ENCODE measurements at places on chromosomes 5 and 9.

- DNase-seq: no peak
Measured at GRCh38 chr9:77183581-77183980, 6.2 kb downstream of the VPS13A start.

- no peak for DNase-seq
Measured at GRCh38 chr5:135015942-135016341, 18.1 kb downstream of the PITX1 start.

DNA sequence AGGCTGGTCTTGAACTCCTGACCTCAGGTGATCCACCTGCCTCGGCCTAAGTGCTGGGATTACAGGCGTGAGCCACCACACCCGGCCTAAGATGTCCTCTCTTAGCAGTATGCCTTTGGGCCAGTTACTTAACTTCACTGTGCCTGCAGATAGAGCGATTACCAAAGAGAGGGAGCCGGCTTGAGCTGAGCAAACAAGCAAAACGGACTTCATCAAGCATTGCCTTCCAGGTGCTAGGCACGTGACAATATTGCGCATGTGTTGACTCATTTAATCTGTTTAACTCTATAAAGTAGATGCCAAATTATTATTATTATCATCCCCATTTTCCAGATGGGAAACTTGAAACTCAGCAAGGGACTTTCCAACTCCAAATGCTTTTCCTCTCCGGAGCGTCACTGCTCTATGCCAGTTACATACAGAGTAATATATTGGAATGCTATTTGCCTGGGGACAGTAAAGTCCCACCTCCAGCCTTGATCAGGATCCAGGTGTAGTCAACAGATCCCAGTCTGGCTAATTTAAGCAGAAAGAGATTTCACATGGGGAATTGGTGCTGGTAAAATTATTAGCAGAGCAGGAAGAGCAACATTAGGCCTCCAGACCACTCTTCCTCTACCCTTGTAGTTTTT, 5.6 kb upstream of the C9orf152 start:
- no peak for DNase-seq

DNA sequence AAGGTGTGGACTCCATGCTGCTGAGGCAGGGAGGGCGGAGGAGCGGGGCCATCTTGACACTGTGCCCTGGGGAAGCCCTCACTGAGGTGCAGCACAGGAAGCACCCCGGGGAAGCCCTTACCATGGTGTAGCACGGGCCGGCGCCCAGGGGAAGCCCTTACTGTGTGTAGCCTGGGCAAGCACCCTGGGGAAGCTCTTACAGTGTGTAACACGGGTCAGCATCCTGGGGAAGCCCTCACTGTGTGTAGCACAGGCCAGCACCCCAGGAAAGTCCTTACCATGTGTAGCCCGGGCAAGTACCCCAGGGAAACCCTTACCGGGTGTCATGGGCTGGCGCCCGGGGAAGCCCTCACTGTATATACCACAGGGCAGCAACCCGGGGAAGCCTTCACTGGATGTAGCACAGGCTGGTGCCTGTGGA, 62.6 kb upstream of the ZNF354B start:
- DNase-seq: peak; percentile 8

- no peak for DNase-seq
Measured at GRCh38 chr9:37707748-37708147, 45.9 kb upstream of the TRMT10B start.

DNA sequence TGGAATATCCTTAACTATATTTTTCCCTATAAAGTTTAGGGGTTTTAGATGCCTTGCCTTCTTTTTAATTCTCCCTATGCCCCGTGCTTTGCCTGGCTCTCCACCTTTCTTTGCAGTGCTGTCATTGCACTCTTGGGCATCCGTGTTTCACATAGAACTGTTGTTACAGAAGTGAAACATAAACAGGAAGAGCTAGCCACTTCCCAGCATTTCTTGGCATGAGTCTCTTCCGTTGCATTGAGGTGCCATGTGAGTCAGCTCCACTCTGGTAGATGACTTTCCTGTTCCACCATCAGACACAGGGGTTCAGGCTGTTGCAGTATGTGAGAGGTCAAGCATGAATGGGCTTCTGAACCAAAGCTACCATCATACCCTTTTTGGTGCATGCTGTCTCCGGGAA, 73.4 kb downstream of the ANGPTL2 start:
- no peak for DNase-seq

DNA sequence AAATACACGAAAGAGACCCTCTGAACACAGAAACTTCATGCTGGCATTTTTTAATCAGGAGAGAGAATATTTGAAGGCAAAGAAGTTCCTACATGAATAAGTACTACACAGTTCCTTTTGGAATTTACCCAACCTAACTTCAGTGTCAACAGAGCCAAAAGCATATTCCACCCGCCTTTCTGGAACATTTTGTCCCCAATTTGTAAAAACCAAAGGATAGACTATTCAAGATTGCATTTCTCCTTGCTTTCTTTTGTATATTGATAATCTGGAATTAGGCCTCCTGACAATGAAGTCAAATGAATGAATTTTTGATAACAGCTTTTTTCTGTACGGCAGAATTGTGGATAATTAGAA, 39.4 kb upstream of the TRAF1 start:
- no peak for DNase-seq

- DNase-seq: no peak
Measured at GRCh38 chr9:89553451-89554010, 51.3 kb upstream of the GADD45G start.

GRCh38 chr9:80156756-80157472, 585.1 kb downstream of the TLE4 start:
- no peak for DNase-seq

GRCh38 chr5:115815006-115815692, 1.3 kb downstream of the CDO1 start:
- DNase-seq: no peak

DNA sequence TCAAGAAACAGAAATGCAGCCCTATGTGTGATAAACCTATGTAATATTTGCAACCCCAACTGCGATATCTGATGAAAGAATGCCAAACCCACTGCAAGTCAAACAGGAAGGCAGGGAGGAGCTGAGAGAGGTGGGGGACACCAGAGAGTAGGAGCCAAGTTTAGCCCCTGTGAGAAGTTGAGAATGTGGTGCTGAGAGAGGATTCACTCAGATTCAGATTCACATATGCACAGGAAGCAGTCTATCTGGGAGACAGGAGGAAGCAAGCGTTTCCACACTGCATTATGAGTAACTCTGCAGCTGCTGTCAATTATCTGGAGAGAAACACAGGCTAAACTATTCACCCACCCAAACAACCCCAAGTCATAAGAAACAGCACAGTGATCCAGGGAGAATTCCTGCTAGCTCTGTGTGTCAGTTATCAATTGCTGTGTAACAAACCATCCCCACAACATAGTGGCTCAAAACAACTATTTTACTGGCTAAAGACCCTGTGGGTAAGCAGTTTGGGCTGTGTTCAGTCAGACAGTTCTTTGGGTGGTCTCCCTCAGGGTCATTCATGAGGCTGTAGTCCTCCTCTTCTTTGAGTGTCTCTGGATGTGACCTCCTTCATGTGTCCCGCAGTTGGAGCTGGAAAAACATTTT, 161.9 kb upstream of the RAI14 start:
- no peak for DNase-seq

DNA sequence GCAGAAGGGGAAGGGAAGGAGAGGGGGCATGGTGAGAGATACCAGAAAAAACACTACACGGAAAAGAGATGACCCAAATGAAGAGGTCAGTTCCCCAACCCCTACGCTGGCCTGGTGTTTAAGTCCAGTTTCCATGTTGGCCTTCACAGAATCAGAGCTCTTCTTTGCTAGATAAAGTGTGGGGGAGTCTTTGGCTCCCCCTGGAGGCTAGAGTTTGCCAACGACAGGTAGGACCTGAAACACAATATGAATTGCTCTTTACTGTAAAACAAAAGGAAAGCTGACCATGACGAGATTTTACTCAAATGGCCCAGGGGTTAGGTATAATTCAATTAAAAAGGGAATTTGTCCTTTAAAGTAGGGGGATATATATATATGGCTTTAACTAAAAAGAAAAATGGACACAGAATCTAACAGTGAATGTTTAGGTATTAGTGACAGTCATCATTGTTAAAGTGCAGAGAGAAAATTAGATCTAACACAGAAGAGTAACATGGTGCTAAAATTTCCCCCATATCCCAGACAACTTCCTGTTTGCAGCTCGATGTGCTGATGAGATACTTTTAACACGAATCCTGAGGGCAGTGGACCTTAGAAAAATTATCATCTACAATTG, 92.0 kb downstream of the SV2C start:
- DNase-seq: peak; percentile 37

DNA sequence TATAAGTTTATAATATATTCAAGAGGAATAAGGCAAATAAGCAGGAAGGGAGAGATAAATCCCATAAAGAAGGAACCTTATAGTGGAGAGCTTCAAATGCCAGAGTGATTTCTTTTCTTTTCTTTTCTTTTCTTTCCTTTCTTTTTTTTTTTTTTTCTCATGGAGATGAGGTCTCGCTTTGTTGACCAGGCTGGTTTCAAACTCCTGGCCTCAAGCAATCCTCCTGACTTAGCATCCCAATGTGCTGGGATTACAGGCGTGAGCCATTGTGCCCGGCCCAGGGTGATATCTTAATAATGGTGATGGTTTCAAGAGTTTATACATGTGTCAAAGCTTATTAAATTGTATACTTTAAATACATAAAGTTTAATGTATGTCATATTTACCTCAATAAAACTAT, 19.6 kb upstream of the FOCAD start:
- no peak for DNase-seq

- no peak for DNase-seq
Measured at GRCh38 chr9:133868203-133868602, 123.9 kb downstream of the VAV2 start.

GRCh38 chr9:135531096-135531495, 9.9 kb downstream of the LCN1 start:
- DNase-seq: no peak

DNA sequence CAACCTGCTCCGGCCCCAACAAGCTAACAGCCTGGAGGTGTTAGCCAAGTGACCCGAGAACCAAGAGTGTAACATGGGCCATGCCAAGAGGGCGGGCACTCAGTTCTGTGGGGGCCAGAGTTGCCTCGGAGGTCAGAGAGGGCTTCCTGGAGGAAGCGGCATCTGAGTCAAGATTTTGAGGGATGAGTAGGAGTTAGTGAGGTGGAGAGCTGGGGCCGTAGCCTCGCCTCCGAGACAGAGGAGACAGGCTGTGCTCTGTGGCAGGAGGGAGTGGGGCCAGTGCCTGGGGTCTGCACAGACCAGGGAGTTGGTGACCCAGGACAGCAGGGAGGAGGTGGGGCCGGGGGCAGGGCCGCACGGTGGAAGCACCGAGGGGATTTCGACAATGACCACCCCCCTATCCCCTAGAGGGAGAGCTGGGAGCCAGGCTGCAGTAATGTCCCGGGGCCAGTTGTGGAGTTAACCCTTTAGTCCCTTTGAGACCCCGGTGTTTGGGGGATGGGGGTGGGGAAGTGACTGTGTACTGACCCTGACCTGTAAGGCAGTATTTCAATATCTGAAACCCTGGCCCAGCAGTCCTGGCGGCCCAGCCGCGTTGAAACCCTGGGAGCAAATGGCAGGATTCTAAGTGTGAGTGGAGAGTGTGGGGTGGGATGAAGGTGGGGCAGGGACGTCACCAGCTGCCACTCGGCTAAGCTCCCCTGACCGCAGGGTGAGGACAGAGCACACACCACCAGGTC, 148.7 kb upstream of the COL5A1 start:
- DNase-seq: no peak

DNA sequence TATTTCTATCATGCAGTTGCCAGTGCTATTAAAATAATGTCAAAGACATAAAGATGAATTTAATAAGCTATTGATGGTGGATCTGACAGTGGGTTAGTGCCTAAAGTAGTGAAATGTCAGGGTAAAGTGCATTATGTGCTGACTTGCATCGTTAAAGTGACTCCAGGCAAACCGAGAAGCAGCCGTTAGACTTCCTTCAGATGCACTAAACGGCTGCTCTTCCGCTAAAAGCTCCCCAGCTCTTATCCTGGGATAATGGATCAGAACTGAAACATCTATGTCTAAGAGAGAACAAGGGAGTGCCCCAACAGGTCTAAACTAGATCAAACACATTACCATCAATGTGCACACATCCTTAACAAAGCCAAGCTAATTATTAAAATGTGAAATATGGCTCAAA, 468.2 kb downstream of the NTRK2 start:
- DNase-seq: no peak

DNA sequence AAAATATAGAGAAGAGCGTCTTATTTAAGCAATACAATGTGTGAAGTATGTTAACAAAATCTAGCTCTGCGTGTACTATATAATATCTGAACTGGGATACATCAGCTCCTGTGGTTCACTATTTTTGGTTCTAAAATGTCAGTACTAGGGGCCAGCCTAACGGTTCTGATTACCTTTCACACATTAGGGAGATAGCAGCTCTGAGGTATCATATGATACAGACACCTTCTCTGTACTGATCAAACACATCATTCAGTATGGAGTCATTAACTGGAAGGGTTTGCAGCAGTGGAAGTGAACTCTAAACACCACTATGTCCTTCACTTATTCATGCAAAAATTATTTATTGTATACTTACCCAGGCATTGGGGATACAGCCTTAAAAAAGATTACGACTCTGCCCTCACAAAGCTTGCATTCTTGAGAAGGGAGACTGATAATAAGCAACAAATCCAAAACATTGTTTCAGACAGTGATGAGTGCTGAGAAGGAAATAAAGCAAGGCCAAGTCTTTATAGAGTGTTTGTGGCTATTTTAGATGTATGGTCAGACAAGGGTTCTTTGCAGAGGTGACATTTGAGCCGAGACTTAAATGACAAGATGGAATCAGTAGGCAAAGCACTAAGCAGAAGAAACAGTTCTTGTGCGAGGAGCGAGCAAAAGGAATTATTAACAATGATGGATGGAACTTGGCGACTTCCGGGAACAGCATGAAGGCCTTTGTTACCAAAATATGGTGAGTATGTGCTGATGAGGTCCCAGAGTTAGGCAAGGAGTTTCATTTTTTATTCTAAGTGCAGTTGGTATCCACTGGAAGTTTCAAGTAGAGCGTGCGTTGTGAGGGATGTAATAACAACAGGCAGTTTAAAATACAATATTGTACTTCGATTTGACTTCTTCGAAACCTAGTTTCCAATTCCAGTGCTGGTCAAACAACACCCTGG, 1.8 kb upstream of the LNPEP start:
- no peak for DNase-seq

- DNase-seq: no peak
Measured at GRCh38 chr9:106326493-106326892, 536.5 kb upstream of the ZNF462 start.

GRCh38 chr5:37717613-37718431, 122.0 kb downstream of the GDNF start:
- no peak for DNase-seq

GRCh38 chr5:39608024-39608423, 183.2 kb upstream of the DAB2 start:
- no peak for DNase-seq

DNA sequence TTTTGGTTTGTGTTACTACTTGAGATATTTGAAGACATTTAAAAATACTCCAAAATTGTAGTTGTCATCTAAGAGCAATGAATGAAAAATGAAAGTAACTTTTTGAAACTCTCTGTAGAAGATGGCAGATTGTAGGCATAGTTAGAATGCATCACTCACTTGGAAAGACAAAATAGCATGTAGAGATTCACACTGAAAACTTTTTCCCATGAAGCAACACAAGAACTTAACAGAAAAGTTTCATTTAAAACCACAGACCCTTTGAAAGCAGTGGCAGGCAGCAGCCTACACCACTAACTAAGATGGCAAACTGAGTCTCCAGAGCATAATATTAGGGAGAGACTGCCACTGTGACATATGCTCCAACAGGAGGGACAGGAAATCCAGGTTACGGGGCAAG, 18.9 kb upstream of the FAM174A start:
- DNase-seq: no peak

- no peak for DNase-seq
Measured at GRCh38 chr5:153555420-153556114, 65.1 kb downstream of the GRIA1 start.
